Stimulated activated CD8-positive, alpha-beta memory T cell treated with anti-CD3 and anti-CD28 coated beads, Interleukin-4, amount 100 ng/mL, for 4 hours (primary cell): ENCODE measurements at places on chromosomes 2 and 18.

GRCh38 chr18:34870555-34871310 lies 160.6 kb downstream of the DTNA start:
- DNase-seq = no peak

- DNase-seq = no peak
Measured at GRCh38 chr18:24127735-24128134, 11.1 kb upstream of the CABYR start.

- no peak for DNase-seq
Measured at GRCh38 chr18:46042571-46043123, 29.4 kb downstream of the PSTPIP2 start.

GRCh38 chr2:31266804-31267203 lies 32.9 kb downstream of the EHD3 start:
- no peak for DNase-seq

- no peak for DNase-seq
Measured at GRCh38 chr2:165902934-165903333, 50.6 kb downstream of the TTC21B start.

GRCh38 chr2:112483831-112484230 lies 1.9 kb downstream of the TTL start:
- no peak for DNase-seq

GRCh38 chr2:1162768-1163584 lies 212.3 kb downstream of the SNTG2 start:
- DNase-seq = no peak

DNA sequence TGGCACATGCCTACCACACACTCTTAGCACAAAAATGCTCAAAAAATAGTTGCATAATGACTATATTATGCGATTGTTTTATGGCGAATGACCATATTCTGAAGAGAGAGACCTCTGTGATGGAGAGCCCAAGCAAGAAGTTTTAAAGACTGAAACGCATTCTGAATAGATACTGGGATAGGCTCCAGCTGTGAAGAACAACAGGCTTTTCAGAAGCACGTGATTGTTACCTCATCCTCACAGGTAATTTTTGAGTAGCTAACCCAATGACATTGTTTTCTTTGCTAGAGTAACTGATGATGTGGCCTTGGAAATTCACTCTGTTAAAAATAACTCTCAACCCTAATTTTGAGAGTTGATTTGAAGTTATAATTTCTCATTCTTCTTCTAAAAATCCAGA lies 2.0 kb upstream of the DDX18 start:
- DNase-seq = no peak

DNA sequence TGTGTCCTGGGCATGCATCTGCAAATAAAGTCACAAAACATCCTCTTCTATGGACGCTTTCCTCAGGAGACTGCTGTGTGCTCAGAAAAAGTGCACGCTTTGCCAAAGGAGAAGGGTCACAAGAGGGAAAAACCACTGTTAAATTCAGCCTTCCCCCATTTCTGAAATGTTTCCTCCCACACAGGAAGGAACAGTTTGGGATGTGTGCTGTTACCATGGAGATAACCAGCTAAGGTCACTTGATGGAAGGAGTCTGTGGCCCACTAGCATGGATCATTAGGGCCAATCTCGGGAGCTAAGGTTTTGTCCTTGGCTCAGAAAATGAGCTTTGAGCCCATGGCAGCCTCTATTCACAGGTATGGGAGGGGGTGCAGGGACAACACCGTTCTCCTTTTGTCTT lies 5.6 kb downstream of the KCNE4 start:
- DNase-seq = no peak

- DNase-seq = no peak
Measured at GRCh38 chr2:5691985-5692529, at the start of gene SOX11. SOX11 (plus strand) TSS chr2:5692384; CDS start chr2:5692722, 338 bp downstream.

DNA sequence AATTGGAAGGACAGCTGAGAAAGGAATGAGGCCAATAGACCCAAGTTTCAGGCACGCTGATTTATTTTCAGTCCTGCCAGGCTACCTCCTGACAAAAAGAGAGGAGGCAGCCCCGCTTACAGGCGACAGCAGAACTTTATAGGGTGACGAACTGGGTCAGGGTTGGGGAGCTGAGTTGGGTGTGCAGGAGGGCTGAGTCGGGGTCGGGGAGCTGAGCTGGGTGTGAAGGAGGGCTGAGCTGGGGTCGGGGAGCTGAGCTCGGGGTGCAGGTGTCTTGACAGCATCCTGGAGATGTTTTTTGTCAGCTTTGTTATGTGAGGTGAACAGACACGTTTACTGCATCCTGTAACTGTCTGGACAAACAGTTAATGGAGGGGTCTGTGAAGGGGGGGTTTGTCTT lies 342.2 kb downstream of the ADCYAP1 start:
- no peak for DNase-seq

DNA sequence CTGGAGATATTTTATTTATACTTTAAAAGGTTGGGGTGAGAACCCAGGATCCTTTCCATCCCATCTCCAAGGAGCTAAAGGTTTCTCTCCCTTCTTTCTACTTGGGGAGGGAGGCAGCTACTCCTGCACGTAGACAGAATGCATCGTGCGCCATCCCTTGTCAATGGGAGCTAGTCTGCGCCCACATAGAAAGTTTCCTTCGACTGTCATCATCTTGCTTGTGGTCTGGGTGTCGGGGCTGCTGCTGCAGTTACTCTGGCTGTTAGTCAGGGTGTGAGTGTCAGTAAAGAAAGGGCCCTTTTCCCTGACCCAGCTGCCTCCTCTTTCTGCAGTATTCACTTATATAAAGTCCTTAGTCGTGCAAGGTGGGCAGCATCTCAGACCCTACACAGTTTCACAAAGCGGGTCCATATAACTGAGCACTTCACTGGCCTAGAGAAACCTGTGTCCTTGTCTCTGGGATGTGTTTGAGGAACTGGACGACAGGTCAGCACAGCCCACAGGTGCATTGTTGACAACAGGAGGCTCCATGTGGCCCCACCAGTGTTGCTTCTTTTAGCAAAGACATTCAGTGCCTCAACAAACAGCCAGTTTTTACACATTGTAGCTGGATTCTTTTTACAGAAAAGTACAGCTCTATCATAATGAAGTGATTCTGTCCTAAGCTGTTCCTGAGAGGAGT lies 22.4 kb downstream of the NPAS2 start:
- DNase-seq = no peak

- no peak for DNase-seq
Measured at GRCh38 chr2:137675584-137676327, 288.5 kb upstream of the HNMT start.

DNA sequence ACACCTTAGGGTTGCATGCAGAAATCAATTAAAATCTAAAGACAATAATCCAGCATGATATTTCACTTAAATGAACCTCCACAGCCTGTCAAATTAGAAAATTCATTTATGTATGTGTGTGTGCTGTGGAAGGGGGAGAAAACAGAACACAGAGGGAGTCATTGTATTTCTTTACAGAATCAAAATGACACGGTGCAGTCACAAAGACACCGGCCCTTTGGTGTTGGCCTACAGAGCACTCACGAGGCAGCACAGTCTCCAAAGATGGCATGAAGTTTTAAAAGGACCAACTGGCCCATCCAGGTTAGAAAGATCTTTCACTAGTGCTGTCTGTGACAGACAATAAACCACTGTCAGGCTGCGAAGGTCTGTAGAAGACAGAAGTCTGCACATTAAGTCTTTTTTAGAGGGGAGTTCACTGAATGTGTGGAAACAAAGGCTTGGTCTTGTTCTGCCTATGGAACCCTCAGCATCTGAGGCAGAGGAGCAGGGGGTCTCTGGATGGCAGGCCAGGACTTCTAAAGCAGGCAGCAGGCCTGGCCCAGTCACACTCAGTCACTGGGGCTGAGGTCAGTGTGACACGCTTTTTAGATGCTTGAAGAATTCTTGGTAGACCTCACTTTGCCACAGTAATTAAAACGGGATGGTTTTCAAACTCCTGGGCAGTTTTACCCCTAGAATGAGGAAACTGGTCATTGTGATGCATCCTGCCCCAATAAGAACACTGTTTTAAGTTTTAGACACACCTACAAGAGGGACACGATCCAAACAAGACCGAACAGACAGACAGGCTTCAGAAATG lies 184.9 kb downstream of the AFF3 start:
- DNase-seq = no peak

- no peak for DNase-seq
Measured at GRCh38 chr18:43606795-43607194, 329.5 kb upstream of the SYT4 start.

GRCh38 chr18:48422947-48423378 lies 13.8 kb upstream of the ZBTB7C start:
- DNase-seq = no peak

- no peak for DNase-seq
Measured at GRCh38 chr2:114579542-114579941, 137.1 kb downstream of the DPP10 start.

GRCh38 chr2:104473546-104473945 lies 380.4 kb upstream of the POU3F3 start:
- no peak for DNase-seq

DNA sequence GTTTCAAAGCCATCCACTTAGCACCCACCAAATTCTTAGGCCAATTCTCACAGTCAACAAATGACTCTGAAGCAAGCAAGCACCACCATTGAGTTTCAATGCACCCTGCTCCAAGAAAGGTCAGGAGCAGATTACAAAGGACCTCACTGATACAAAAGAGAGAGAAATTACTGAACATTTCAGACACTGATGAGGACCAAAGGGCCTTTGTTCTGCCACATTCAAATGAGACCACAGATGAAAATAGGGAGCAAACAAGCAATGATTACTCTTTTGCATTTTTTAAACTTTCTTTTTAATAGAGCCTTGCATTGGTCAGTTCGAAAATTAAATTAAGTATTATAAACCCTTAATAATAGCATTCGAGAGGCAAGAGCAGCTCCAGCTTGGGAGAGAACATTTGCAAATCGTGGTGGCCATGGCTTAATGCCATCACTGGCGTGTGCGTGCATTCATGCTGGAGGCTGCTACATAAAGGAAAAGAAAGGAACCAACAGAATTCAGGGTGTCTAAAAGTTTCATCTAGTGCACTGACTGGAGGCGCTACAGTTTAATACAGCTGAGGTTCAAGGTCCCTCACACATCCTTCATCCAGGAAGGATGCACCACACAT lies 87.5 kb downstream of the KLF7 start:
- no peak for DNase-seq

- DNase-seq = no peak
Measured at GRCh38 chr2:209496586-209496982, 72.7 kb downstream of the MAP2 start.

- no peak for DNase-seq
Measured at GRCh38 chr18:44821924-44822323, 141.2 kb downstream of the SETBP1 start.

DNA sequence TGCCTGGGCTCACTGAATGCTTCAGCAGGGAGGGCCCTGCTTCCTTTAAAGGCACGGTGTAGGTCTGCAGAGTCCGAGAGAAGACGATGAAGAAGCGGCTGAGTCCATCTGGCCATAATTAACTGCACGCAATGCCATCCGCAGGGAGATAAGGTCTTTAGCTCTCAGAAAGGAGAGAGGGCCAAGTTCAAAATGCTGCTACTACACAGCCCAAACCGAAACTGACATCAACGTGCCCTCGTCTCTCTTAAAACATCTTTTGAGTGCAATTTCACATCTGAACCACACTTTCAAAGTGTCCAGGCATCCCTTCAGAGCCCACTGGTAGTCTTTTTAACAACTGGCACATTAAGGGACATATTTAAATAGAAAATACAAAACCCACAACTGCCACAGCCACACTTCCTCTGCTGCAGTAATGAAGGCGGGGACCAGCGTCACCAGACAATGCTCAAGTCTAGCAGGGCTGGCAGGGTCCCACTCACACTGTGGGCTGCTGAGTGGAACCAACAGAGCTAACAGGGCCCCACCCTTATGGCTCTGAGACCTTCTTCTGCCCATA lies 35.8 kb downstream of the ST3GAL5 start:
- peak; percentile 59 for DNase-seq

- DNase-seq = no peak
Measured at GRCh38 chr2:212941361-212941760, 210.1 kb downstream of the IKZF2 start.

- DNase-seq = no peak
Measured at GRCh38 chr2:178530625-178531142, 50.4 kb downstream of the PLEKHA3 start.

DNA sequence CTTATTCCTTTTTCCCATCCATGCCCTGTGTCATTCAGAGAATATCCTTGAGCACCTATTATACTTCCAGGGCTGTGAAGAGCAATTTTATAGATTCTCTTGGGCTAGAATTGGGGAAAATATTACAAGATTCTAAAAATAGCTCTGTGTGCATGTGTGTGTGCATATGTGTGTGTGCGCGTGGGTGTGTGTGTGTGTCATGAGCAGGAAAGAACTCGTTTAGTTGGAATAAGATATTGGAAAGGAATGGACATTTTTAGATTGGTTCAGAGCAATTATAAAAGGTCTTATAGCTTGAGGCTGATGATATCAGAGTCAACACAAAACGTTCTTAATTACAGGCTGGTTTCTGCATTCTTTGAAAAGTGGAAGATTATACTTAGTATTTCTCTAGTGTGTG lies 212.1 kb upstream of the COPS8 start:
- no peak for DNase-seq

- DNase-seq = no peak
Measured at GRCh38 chr18:56900195-56901094, 246.4 kb upstream of the BOD1L2 start.

DNA sequence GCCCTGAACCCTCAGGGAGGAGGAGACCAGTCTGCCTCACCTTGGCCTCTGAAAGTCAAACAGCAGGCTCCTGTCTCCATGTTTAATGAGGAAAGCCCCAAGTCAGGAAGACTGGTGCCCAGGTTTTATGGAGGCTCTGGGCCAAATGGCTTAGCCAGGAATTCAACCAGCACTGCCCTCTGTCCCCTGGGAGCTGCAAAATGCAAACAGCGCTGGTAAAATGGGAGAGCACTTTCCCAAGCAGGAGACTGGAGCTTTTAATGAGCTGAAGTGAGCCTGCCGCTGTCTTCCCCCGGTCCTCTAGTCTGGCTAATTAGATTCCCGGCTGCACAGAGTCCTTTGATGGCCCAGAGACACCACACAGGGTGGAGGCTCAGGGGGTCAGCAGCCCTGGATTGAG lies 276.0 kb upstream of the TRIB2 start:
- DNase-seq = no peak

- DNase-seq = no peak
Measured at GRCh38 chr2:29235411-29235810, 120.2 kb downstream of the CLIP4 start.

- no peak for DNase-seq
Measured at GRCh38 chr2:226115102-226115831, 684.4 kb downstream of the IRS1 start.

- no peak for DNase-seq
Measured at GRCh38 chr2:67322353-67323001, 74.7 kb upstream of the ETAA1 start.
